ENCODE measurements at places on chromosomes 7 and 10.

DNA sequence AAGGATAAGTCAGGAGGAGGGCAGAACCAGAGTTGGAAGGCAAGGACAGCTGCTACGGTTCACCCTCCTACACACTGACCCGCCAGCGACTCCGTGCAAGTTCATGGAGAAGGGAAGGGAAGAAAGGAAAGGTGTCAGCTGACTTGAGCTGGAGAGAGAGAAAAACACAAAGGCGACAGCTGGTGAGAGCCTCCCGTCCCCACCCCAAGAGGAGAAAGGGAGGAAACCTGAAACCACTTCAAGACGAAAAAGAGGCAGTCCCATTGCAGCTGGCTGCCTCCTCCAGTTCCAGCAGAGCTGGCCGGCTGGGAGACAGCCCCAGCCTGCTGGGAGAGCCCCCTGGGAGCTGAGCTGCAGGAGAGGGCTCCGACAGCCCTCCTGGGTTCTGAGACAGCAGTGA is 75.2 kb downstream of the PARD3 start:
- DNase-seq = no peak

GRCh38 chr10:688312-689120 is 952 bp downstream of the DIP2C start:
- peak; percentile 71 for DNase-seq

GRCh38 chr10:22315455-22316285 is 518 bp upstream of the COMMD3 start:
- no peak for DNase-seq

DNA sequence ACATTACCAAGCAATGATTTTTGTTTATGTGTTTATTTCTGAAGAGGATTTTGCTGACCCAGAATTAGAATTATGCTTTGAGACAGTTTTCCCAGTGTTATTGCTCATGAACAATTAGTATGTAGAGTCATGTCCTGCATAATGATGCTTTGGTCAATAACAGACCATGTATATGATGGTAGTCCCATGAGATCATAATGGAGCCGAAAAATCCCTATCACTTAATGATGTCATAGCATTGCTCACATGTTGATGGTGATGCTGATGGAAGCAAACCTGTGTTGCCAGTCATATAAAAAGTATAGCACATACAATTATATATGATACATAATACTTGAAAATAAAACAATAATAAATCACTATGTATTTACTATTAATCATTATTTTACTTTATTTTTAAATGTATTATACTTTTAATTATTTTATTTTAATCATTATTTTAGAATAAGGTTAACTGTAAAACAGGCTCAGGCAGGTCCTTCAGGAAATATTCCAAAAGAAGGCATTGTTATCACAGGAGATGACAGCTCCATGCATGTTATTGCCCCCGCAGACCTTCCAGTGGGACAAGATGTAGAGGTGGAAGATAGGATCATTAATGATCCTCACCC is 33.5 kb downstream of the AHR start:
- no peak for DNase-seq

- DNase-seq = no peak
These were observed 27.3 kb downstream of the ANXA11 start for GRCh38 chr10:80177781-80178636.

GRCh38 chr7:21107101-21107500 is 320.4 kb upstream of the SP8 start:
- DNase-seq = no peak

GRCh38 chr7:70008466-70008865 is 410.2 kb downstream of the AUTS2 start:
- no peak for DNase-seq

- no peak for DNase-seq
These were observed 257.0 kb downstream of the CREB5 start for GRCh38 chr7:28669330-28669729.

GRCh38 chr7:111405621-111406020 is 156.7 kb downstream of the IMMP2L start:
- DNase-seq = no peak

DNA sequence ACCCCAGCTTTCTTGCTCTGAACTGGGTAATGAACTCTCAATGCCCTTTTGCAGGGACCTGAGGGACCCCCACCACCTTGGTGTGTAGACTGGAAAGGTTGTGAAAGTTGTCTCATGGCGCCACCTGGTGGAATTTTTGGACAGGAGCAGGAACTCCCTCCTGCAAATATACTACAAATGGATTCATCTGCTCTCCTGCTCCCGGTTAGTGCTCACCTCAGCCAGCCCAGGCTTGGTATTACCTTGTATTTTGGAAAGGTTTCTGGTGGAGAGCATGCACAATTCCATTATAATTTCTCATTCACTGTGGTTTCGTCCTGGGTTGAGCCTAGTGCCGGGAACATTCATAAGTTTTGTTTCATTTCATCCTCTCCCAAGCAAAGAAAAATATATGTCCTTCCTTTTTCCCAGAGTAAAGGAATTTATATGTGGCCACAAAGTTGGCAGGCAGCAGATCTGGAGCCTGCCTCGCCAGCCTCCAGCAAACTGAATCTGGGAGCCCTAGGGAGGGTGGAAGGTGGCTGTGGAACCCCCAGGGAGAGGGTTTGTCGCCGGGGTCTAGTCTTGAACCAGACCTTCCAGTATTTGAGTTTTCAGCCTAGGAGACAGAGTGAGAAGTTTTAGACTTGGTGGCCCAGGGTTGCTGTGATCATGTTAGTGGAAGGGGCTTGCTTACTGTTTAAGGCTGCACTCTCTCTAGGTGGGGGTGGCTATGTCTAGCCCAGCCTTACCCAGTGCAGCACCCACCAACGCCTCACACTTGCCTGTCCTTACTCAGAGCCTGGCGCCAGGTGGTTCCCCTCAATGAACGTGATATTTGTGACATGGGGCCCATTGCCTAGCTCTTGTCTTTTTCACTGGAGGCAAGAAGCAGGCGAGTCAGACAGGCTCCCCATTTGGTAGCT is 9.5 kb downstream of the FAM241B start:
- DNase-seq = peak; percentile 63

DNA sequence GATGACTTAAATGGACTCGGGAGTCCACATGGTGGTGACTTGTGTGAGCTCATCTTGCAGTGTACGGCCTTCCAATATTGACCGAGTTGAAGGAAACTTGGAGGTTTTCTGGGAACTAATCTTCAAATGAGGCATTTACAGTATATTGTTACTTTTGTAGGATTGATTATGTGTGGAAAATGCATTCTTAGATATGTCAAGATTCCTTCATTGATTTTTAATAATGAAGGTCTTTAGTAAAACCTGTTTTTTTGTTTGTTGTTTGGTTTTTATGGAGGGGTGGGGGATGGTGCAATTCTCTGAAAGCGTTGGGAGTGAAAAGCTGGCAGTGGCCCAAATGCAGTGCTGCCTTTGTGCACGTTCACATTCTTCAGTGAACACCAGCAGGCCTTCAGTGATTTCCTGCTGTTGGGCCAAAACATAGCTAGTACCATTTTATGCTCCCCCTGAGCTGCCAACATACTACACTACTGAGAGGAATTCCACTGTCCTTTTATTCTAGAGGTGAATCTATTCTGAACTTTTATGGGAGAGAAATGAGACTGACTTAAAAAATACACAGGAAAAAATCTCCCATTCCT is 50.4 kb downstream of the CCNY start:
- DNase-seq = no peak

DNA sequence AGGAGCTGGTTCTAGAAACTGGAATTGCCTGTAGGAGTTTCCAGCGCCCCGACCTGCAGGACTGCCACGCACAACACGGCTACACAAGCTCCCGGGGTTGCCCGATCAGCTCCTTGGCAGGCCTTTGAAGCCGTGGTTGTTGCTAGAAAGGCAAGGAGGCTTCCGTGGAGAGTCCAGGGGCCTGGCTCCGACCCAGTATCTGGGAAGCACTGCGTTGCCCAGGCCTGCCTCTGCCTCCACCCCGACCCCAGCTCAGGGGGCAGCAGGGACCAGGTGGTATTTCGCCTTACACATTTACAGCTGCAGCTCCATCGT is 54.4 kb downstream of the PROSER2 start:
- no peak for DNase-seq

DNA sequence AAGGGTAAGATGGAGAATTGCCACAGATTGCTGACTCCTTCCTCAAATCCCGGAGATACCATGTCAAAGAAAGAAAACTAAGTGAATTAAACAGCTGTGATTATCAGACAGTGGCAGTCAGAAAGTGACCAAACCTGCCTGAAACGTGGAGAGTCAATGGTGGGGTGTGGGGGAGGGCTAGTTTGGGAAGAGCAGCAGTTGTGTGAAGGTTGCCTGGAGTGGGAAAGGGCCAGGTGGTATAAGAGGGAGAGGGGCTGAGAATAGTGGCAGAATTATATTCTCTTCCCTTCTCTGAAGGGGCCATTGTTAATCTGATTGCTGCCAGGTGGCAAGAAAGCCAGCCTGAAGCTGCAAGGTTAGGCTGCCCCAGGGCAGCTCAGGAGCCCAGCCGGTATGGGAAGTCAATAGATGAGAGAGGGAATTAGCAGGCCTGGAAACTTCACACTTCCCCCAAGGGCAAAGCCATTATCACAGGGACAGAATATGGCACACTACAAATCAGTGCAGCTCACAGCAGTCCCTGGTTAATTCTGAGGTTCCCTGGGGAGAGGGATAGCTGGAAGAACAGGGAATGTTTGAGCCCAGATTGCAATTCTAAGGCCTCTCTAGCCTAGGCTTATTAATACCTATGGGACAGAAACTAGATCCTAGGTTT is 83.9 kb upstream of the ITGB1 start:
- DNase-seq = no peak

- DNase-seq = no peak
These were observed 46.5 kb downstream of the WDFY4 start for GRCh38 chr10:48731141-48731540.

DNA sequence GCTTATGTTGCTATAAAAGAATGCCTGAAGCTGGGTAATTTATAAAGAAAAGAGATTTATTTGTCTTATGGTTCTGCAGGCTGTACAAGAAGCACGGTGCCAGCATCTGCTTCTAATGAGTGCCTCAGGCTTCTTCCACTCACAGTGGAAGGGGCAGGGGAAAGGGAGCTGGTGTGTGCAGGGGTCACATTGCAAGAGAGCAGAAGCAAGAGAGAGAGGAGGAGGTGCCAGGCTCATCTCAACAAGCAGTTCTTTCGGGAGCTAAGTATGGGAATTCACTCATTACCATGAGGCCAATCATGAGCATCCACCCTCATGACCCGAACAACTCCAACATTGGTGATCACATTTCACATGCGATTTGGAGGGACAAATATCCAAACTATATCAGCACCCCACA is 17.2 kb upstream of the SLK start:
- no peak for DNase-seq

DNA sequence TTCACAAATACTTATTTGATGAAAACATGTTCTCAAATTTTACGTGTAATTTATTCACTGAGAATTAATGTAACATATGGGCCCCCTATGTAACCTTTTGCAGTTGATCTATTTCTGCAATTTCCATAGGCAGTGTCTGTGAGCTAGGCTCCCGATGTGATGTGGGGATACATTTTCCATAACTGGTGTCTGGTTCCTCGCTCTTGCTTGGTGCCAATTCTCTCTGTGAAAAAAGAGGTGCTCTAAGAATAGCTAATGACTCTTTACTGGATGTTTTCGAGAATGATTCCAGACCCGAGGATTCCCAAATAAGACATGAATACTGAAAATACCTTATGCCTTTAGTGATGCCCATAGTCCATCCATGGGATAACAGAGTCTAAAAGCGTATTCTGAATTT is 286.7 kb upstream of the FZD8 start:
- no peak for DNase-seq

DNA sequence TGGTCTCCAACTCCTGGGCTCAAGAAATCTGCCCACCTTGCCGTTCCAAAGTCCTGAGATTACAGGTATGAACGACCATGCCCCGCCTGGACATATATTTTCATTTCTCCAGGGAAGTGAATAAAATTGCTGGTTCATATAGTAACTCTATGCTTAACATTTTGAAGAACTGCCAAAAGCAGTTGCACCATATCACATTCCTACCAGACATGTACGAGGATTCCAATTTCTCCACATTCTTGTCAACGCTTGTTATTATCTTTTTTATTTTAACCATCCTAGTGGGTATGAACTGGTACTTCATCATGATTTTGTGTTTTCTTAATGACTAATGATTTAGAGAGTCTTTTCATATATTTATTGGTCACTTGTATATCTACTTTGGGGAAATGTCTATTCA is 21.9 kb upstream of the CPN1 start:
- DNase-seq = no peak

DNA sequence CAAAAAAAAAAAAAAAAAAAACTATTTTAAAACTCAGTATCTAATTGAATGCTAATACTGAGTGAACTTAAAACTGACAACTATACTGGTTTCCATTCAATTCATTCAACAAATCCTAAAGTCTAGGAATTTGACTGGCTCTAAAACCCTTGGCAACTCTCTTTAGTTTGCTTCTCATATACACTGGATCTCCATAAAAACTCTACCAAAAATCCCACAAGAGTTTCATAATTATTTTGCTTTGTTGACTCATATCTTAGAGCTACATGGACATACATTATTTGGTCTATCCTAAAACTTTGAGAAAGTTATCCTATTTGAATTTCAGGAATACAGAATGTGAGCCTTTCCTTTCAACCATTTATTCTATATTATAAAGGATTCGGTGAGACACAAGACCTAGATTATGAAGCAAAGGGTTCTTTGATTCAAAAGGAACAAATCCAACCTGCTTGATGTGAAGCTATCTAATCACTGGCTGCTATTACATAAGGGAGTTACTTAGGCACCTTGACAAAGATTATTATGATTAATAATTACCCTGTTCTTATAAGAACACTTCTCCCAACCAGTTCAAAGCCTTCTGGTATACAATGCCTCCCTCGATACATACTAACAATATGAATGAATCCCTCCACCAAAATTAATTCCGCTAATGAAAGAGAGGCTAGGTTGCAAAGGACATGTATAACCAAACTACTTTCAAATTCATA is 15.8 kb upstream of the KMT2E start:
- no peak for DNase-seq

- DNase-seq = no peak
These were observed 5.1 kb upstream of the ITGB1 start for GRCh38 chr10:32963096-32963495.

DNA sequence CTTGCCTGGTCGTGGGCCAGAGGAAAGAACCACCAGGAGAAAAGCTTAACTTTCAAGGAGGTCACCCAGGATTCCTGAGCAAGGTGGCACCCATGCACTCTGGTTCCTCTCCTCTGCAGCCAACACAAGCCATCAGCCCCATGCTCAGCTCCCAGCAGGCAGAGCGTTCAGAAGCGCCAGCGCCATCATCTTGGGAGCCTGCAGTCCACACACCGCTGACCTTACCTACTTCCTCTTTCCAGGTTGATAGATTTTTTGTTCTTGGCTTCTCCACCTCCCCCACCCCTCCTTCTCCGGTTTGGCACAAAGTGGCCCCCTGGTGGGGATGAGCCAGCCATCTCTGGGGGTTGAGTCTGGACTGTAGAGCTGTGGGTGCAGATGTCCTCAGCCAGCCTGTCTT is 1.7 kb upstream of the WDR86 start:
- DNase-seq = no peak

- peak; percentile 48 for DNase-seq
These were observed 139.4 kb downstream of the TNS3 start for GRCh38 chr7:47442605-47442865.

GRCh38 chr7:51640841-51641240 is 324.2 kb upstream of the COBL start:
- no peak for DNase-seq

Data from tibial artery (tissue), 4 donors.